ENCODE measurements at places on chromosomes 13 and 19. TPM values are rescaled to one million over a fixed set of nuclear protein-coding genes. Genes with fewer than 3 reads are reported as not detected.

- DNase-seq: no peak
These were observed 60.7 kb downstream of the DOCK9 start for GRCh38 chr13:98917116-98917515.

DNA sequence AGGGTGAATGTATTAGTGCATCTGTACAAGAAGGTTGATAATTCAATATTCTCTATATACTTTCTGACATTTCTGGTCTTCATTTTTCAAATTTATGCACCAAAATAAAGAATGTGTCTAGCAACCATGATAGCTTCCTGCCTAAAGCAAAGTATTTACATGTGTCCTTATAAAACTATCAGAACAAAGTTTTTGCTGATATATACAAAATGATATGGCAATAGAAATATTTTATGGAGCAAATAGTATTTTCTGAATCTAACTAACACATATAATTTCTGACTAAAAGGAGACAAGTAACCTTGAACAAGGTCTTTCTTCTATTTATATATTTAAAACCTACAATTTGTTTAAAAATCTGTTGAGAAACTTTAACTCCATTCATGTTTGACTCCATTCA is 184.9 kb downstream of the DIAPH3 start:
- DNase-seq: no peak

The TMPRSS9 gene
- not detected for total RNA-seq

DNA sequence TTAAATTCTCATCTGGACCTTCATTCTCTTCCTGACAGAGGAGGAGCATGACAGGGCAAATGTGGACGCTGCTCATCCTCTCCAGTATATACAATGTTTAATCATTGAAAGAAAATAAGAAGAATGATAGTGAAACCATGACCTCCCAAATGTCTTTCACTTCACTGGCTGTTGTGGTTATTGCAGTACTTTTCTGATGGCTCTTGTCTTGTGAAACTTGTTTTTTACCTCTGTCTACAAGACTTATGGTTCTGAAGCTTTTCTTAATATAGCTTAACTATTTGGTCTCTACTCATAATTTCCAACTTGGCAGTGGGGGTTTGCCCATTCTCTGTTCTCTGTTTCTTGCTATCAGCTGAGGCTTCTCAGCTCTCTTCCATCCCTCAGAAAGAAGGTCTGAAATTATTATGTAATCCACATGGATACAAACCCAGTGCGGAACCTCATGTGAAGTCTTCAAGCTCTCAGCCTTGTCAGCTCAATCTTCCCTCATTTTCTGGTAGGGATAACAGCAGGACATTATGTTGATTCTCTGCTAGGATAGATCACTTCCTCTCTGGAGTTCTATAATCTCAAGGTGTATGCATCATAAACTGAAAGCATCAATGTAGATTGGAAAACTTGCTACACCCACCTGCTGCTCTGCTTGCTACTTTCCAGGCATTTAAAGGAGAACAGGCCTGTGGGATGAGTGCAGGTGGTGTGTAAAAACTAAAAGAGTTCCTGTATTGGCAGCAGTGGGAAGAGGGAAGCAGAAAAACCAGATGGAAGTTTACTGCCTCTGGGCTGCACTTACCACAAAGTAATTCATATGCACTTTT is 250.3 kb upstream of the HTR2A start:
- DNase-seq: no peak

DNA sequence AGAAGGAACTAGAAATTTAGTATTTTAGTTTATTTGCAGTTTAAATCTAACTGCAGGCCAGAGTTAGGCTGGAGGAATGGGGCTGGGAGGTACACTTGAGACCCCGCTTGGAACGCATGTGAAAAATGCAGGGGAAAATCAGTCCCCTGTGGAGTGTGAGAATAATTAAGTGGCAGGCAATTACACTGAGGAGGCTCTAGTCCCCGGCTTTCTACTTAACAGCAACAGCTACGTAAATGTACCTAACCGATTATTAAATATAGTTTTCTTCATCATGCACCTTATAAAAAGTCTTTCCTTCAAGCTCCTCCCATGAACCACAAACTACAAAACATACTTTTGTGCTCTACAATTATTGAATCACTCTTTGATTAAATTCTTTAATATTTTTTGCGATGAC is 804 bp downstream of the ZNF708 start:
- DNase-seq: no peak

The GPR183 gene
- total RNA-seq: not detected

The LENG1 gene
- 10.8 TPM for total RNA-seq

- DNase-seq: no peak
These were observed 300.6 kb downstream of the COG6 start for GRCh38 chr13:39956036-39956435.

GRCh38 chr13:78100486-78100885 is 181.9 kb upstream of the EDNRB start:
- DNase-seq: no peak

The GNG7 gene
- 3.2 TPM for total RNA-seq

- DNase-seq: no peak
These were observed 139.4 kb downstream of the LHFPL6 start for GRCh38 chr13:39463611-39464010.

The TNFRSF19 gene
- 128 TPM for total RNA-seq
